ENCODE measurements at places on chromosomes 5 and 9.

- no peak for DNase-seq
Observed at GRCh38 chr9:24011009-24011717, 185.1 kb upstream of the ELAVL2 start.

- peak; percentile 48 for DNase-seq
Observed at GRCh38 chr9:129886226-129887174, 51.2 kb downstream of the USP20 start.

GRCh38 chr9:70404261-70404660 is 10.2 kb downstream of the KLF9 start:
- DNase-seq, result no peak

DNA sequence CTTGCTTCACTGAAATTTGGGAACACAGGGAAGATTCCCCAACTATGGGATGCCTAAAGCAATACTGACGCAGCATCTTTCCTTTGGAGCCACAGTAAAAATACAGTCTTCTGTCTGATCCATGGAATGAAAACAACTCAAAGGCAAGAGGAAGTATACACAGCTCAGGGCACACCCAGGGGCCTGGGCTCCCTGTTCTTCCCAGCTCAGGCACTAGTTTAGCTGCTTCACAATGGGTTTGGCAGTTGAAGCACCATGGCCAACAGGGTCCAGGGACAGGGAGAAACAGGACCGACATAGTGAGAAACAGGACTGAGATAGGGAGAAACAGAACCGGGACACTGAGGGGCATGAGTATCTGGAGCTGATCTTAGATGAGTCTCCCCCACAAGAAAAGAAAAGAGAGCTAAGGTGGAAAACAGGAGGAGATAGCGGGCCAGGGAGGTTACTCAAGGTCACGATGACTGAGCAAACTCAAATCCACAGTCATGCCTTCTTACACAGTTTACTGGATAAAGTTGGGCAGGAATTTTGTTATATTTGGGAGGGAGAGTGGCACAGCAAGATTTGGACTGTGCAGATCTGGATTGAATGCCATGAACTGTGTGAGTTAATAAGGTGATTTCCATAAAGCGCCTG is 198.8 kb downstream of the SMARCA2 start:
- no peak for DNase-seq

DNA sequence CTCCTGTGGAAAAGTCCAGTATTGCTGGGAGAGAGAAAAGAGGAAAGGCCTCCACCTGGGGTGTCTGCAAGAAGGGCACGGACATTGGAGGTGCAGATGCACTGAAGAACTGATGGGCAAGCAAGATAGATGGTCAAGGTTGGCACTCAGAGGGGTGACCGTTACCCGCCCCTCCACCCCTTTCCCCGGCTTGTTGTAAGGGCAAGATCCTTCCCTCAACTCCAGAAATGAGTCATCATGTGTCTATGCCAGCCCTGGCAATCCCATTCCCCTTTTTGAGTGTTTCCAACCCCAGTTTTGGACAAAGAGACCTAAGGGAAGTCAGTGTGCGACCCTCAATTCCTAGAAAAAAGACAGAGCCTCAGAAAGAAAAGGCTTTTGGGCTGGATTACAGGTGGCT is 34.9 kb upstream of the ATP6V1G1 start:
- no peak for DNase-seq

DNA sequence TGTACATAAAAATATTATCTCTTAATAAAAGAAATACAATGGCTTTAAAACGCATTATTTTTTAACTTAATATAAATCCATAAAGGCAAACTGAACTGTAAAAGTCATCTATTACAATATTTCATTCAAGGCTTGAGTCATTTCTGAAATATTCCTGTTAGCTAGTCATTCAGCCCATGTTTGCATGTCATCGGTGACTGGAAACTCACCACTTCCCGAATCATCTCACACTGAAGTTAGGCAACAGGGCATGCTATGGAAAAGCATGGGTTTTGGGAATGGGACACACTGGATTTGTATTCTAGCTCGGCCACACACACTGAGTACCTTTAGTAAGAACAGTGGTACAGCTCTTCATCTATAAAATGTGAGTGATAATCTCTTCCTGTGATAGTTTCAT is 691.1 kb upstream of the C9orf72 start:
- DNase-seq, result no peak

DNA sequence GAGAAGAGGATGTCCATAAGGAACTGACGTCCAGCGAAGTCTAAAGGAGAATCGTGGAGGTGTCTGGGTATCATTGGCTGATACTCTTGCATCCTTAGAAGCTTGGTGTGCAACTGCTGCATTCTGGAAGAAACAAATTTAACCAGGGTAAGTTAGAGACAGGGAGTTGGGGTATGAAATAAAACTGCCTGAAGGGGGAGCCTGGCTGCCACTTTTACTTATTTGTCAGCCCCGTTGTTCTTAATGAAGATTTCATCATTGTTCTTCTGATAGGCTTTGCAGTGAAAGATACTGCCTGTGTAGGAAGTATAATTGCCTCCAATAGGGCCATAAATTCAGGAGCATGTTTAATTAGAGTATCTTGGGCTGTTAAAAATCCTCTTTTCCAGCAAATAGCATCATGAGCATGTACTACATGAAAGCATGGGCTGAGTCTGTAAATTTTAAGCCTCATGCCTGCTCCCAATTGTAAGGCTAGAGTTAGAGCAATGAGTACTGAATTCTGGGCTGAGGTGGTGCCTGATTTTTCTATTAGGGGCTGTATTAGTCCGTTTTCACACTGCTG is 1264.5 kb upstream of the ACO1 start:
- no peak for DNase-seq

All from stimulated activated CD4-positive, alpha-beta T cell treated with anti-CD3 and anti-CD28 coated beads, Interleukin-15, amount 100 ng/mL, for 1 hour (primary cell).